AG10803 (cell line): ENCODE measurements at places on chromosomes 2 and 18.

GRCh38 chr2:228048838-228049490 lies 132.5 kb downstream of the SPHKAP start:
- peak; percentile 54 for DNase-seq

DNA sequence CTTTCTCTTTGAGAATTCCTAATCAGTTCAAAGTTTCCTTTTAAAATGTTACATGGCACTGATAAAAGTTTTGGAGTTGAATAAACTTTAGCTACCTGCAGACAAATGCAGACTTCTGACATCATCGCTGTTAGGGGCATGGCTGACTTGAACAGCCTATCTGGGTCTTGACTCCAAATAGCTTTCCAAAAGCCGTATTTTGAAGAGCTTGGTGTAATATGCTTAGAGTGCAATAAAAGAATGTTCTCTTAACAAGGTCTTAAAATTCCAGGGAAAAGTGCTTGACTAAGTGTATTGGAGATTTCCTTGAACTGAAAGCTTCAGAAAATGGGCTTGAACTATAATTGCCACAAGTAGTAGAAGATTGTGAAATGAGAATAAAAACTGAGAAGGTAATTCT lies 342.9 kb upstream of the DCC start:
- DNase-seq, result no peak

- DNase-seq, result no peak
Measured at GRCh38 chr2:58146707-58147106, 94.4 kb downstream of the FANCL start.

DNA sequence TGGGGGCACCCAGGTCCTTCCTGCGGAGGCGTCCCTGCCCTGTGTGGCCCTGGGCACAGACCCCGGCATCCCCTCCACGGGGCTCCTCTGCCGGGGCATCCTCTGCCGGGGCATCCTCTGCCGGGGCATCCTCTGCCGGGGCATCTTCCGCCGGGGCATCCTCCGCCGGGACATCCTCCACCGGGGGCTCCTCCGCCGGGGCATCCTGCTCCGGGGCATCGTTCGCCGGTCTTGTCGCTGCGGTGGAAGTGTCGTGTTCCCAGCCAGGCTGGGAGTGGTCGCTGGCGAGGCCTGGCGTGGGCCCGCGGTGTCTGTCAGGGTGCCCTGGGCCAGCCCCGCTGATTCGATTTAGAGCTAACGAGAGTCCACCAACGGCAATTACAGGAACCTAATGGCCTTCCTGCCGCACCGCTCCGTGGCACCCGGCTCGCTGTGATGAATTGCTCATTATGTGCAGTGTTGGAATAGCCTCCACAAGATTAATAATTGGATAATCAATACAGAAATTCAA lies 115.1 kb downstream of the NFATC1 start:
- DNase-seq, result no peak

- no peak for DNase-seq
Measured at GRCh38 chr2:172643142-172643541, 87.3 kb downstream of the PDK1 start.

GRCh38 chr18:32889615-32890593 lies 117.1 kb upstream of the KLHL14 start:
- DNase-seq, result no peak

DNA sequence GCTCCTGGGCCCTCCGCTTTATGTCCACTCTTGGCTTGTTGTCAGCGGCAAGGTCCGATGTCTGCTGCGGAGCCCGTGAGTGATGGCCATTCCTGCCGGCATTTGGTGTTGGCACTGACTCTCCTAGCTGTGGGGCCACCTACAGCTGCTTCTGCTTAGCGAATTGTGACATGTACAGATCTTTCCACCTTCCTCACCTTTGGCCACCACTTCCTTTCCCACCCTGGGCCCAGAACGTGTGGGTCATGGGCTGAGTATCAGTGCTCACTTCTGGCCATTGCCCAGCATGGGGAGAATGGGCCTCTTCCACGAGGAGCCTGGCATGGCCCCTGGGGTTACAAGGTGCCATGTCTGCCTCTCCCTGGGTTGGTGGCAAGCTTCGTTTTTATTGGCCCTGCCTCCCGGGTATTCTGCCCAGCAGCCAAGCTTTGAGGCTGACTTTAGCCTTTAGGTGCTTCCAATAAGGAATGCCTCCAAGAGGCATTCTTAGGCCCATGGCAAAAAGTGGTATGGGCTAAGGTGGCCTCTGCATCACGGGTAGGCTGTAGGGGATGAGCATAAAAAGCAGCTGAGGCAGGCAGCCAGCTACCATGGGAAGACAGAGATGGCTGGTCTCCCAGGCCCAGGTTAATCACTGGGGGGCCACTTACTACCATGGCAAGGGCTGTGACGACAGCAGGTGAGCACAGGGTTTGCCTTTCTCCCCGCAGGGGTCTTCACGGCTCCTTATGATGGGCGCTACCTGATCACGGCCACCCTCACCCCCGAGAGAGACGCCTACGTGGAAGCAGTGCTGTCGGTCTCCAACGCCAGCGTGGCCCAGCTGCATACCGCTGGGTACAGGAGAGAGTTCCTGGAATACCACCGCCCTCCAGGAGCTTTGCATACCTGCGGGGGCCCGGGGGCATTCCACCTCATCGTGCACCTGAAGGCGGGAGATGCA lies 65.8 kb downstream of the EMILIN2 start:
- no peak for DNase-seq

DNA sequence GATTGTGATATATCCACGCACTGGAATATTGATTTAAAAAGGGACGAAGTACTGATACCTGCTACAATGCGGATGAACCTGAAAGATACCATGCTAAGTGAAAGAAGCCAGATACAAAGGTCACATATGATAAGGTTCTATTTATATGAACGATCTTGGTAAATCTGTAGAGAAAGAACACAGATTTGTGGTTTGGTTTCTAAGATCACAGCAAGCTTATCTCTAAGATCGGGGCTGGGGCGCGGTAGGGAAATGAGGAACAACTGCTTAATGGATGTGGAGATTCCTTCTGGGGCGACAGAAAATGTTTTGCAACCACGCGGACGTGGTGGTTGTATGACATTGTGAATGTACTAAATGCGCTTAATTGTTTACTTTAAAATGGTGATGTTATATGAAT lies 60.1 kb downstream of the NEDD4L start:
- DNase-seq, result no peak

DNA sequence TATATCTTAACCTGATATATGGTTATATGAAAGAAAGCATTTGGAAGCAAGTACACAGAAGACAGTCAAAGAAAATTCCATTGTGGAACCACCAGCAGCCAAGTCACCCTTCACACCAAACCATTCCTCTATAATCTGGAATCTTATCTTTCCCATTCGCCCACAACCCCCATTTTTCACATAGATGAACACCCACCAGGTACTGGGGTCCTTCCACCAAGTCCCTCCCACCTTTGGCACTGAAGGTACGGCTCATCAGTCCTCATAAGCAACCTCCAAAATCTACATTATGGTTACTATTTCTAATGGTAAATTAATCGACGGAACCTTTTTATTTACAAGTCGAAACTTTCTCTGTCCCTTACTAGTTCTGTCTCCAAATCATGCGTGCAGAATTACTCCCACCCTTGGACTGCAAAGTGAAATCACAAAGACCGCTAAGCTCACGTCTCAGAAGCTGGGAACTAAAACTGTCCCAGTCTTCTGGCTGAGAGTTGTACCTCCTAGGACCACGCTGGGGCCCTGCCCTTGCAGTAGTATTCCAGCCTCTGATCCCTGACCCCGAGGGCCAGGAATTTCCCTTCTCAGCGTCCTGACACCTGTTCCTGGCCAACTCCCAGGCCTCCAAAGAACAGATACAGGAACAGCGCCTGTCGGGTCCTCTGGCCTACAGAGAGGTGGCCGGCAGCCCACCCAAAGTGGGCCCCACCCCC lies 702 bp downstream of the OLA1 start:
- DNase-seq, result peak; percentile 13

GRCh38 chr2:218748741-218749441 lies 33.1 kb upstream of the CYP27A1 start:
- DNase-seq, result no peak

GRCh38 chr2:237662671-237663093 lies 35.3 kb downstream of the LRRFIP1 start:
- peak; percentile 93 for DNase-seq

GRCh38 chr2:150630587-150631235 lies 143.2 kb upstream of the RND3 start:
- peak; percentile 88 for DNase-seq

DNA sequence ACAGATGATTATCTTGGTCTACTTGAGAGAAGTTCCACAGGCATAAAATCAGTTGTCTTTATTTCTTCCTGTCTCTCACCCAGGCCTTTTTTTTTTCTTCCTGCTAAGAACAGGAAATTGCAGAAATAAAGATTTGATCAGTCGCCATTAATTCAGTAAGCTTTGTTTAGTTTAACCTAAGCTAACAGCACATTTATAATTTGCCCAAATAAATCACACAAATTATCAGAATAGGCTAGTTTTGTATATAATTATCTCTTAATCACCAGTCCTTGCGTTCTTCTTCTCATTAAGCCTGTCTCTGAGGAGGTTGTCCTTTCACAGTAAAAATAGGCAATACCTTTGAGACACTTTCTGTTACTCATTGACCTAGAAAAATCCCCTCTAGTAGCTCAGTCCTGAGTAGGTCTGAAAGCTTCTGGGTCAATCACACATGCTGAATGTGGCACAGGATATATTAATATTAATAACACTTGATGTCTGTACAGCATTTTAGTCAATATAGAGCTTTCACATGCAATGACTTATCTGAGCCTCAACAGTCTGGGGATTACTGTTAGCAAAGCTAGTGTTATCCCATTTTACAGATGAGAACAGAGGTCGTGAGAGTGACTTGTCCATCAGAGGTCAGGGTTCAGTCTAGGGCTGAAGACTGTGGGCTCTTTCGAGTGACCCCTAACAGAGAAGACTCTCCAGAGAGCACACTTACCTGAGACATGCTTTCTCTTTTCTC lies 11.2 kb upstream of the STK17B start:
- no peak for DNase-seq
